Activated CD4-positive, alpha-beta T cell treated with anti-CD3 and anti-CD28 coated beads, Interleukin-2, amount 10 ng/mL, durations not matched to agents 24 days and 14 days (primary cell): ENCODE measurements at places on chromosomes 5 and 9.

- no peak for DNase-seq
These were observed 75.2 kb downstream of the ESM1 start for GRCh38 chr5:54909911-54910870.

DNA sequence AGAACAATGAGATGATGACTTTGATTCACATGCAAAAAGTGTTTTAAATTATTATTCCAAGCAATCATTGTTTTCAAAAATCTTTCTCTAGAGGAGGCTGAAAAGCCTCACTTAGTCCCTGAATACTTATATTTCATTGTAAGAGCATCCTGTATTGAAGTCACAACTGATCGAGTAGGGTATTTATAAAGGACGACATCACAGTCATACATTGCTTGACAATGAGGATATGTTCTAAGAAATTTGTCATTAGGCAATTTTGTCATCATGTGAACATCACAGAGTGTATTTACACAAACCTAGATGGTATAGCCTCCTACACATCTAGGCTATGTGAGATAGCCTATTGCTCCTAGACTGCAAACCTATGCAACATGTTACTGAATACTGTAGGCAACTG lies 510.4 kb upstream of the RGMB start:
- no peak for DNase-seq

DNA sequence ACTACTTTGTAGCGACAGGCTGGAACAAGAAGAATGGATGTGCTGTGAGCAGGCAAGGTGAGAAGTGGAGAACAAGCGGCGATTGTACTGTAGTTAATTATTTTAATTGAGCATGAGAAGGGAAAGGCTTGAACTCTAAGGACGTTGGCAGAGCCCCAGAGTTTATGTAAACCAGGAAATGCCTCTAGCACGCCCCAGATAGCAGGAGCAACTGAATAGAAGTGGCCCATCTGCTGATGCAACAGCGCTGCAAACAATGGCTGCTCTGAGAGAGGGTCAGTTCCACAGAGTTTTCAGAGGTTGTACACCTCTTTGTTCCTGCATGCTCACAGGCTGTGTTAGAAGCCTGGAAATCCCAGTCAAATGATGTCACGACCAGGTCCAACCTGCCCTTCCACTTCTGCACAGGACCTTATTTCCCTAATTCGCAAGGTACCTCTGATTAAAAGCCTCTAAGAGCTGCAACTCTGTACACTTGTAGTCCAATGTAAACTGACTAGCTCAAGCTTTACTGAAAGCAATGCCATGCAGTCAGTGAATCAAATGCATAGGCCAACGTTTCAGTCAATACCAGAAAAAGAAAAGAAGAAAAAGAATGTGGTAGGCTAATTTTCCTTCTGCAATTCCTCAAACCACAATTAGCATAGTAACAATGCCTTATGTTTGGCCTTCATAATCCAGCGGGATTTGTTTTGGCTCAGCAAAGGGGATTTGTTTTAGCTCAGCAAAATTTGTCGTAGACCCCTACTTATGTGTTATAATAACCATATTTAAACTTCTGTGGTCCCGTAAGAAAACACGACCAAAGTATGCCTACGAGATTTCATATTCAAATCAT lies 119.6 kb upstream of the RETREG1 start:
- DNase-seq: no peak

- DNase-seq: no peak
These were observed 73.1 kb downstream of the DIRAS2 start for GRCh38 chr9:90569511-90569910.

DNA sequence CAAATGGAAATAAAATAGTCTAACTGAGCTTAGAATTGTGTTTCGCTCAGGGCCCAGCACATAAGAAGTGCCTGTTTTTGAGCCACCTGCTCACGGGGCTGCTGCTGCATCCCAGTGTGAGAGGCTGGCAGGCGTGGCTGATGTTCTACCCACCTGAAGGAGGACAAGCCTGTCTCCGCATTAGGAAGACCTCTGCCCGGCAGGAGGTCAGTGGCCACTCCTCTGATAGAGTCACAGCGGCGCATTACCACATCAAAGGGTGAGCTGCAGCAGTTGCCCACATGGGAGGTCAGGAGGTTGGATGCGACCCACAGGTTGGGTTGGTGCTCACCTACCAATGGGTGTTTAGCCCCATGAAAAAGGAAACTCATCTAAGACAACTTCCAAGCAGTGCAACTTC lies 3.7 kb upstream of the SLC6A7 start:
- DNase-seq: no peak

DNA sequence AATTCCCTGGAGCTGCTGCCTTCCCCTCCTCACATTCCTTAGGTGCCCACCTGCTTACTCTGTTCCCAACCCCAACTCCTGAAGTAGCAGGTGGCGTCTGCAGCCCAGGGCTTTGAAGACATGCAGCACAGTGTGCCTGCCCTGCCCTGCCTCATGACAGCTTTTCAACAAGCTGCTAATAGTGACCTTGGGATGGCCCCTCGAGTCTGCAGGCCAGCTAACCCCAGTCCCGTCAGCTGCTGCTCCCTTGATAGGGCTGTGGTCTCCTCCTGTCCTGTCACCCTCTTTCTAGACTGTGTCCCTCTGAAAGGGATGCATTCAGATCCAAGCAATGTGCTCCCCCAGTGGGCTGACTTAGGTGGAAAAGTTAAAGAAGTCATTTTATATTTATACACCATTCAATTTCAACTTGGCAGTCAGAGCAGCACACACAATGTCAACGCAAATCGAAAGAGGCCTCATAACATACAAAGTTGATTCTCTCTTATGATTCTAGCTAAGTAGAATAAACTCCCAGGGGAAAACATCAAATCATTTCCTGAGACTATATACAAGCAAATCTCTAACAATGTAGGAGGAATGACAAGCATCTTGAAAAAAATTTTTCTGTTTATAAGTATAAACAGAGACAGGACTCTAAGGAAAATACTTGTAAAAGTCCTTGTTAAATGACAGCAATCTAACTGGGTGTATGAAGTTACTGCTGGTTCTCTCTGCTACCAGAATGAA lies 37.9 kb downstream of the ADRB2 start:
- DNase-seq: no peak

GRCh38 chr9:78015241-78015640 lies 16.4 kb downstream of the GNAQ start:
- DNase-seq: no peak

DNA sequence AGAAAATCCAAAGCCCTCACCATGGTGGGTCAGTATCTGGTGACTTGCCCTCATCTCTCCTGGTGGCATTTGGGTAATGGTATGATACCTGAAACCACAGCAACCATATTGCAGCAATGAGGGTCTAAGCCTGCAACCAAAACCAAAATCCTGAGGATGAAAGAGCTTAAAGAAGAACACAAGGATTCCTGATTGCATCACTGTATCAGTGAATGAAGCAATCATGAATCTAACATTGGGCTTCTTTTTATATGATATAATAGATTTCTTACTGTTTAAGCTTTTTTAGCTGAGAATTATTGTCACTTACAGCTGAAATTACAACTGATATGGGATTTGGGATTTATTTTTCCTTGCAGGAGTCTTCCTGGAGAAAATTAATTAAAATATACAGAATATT lies 269.9 kb downstream of the MEF2C start:
- DNase-seq: no peak

DNA sequence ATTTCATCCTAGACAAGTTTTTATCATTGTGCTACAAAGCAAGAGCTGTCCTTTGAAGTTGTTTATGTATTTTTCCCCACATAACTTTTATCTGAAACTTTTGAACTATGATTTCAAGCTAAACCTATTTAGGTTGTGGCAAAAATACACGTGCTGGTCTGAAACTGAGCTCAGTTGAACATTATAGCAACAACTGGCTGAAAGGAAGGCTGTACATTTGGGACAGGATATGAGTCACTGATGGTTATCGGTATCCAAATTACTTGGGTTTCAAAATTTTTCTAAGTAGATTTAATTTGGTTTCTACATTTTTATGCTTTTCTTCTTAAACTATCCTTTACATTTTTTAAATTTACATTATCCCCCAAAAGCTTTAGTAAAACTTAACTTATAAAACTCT lies 627.3 kb upstream of the NUDT12 start:
- no peak for DNase-seq

- DNase-seq: no peak
These were observed at the start of gene TGFBI for GRCh38 chr5:136028782-136029742. Gene TGFBI (plus strand): TSS chr5:136028988. CDS start chr5:136029056, 68 bp downstream.

- DNase-seq: no peak
These were observed 4.0 kb upstream of the ZBTB34 start for GRCh38 chr9:126856326-126856877.

- no peak for DNase-seq
These were observed 155.0 kb upstream of the PITX1 start for GRCh38 chr5:135189024-135189423.

- no peak for DNase-seq
These were observed 616.0 kb upstream of the EDIL3 start for GRCh38 chr5:85000671-85001070.

DNA sequence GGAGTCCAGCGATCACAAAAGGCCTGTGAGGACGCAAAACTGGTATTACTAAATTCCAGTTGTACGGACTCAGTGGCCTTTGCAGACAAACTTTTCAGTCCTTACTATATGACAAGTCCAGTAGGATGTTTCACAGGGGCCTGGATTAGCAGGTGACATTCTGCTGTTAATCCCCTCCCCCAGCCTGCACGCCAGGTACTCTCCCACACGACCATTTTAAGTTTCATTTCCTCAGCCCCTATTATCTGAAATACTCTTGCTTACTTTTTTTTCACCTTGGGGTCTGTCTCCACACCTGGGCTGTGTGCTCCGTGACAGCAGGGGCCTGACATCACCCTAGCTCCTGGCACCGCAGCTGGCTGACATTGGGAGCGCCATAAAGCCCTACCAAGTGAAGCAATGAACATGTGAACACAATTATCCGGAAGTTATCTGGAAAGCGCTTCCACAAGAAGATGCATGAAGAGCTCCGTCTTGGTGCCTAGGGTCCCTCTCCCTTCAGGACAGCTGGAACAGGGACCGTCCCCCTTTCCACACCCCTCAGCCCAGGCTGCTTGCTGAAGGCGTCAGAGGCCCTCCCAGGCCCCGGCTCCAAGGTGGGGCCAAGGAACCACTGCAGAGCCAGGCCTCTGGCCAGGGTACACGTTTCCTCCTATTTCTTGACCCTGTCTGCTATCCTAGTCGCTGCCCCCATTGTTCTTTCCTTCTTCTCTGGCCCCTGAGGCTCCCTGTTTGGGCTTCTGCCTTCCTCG lies 39.7 kb upstream of the ZNF622 start:
- DNase-seq: no peak

- DNase-seq: no peak
These were observed 36.2 kb downstream of the STC2 start for GRCh38 chr5:173291722-173292658.

GRCh38 chr9:128127568-128127989 lies at the start of gene PTGES2:
Gene PTGES2 (minus strand): TSS chr9:128127729. CDS start chr9:128127717, 12 bp downstream.
- DNase-seq: peak; percentile 95

- no peak for DNase-seq
These were observed 428.7 kb downstream of the ISL1 start for GRCh38 chr5:51811883-51812471.

- no peak for DNase-seq
These were observed 131.8 kb downstream of the TLE1 start for GRCh38 chr9:81557452-81558090.

- DNase-seq: no peak
These were observed 11.6 kb upstream of the RNU6ATAC start for GRCh38 chr9:134175808-134176598.

- DNase-seq: no peak
These were observed 13.2 kb upstream of the ICE1 start for GRCh38 chr5:5409151-5409810.

DNA sequence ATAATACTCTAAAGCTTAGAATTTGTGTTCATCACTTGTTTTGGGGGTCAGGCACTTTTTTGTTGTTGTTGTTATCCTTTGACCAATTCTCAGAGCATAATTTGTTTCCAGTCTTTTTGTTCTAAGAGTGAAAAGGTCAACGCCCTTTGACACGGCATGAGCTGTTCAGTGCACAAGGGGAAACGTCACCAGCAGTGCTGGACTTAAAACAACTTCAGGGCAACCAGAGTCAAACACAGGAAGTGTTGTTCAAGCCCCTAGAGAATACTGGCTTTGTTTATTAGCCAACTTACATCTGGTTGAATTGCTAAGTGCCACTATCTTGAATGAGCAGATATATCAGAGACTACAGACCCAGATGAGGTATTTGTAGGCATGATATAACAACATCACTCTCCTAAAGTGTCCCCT lies 368.9 kb downstream of the TMEM161B start:
- DNase-seq: no peak

DNA sequence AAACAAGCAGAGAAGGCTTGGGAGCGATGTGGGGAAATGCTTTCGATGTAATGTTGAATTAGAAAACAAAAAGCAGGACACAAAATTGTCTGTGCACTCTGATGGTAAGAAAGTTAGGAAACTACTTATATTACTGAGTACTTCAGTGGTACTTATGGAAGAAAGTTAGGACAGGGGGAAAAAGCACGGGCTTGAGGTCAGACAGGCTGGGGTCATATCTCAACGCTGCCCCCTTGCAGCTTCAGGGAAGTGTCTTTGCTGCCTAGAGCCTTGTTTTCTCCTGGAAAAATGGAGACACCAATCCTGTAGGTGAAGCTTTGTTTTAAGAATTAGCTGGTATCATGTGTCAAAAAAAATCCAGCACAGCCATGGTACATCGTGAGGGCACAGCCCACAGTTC lies 23.0 kb downstream of the NEURL1B start:
- DNase-seq: no peak

DNA sequence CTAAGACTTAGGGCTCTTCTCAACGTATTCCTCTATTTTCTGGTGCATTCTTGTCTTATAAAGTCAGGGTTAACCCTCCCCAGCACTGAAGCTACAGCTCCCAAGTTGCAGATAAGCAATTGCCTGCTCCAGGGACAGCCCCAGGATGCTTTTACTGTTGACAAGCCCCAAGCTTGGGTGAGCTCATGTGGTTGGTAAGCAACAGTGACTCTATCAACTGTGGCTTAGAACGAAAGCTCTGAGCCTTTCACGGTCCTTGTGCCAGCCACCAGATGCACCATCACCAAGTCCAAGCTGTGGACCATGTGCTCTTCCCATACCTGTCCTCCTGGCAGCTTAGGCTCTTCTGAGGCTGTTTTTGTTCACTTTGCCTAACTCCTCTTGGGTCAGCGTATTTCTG lies 13.5 kb downstream of the ADRB2 start:
- no peak for DNase-seq

GRCh38 chr5:146788898-146789297 lies 89.7 kb downstream of the PPP2R2B start:
- no peak for DNase-seq

GRCh38 chr9:88435336-88435735 lies 47.1 kb downstream of the SPIN1 start:
- DNase-seq: no peak

GRCh38 chr9:124760719-124761118 lies 10.4 kb downstream of the NR6A1 start:
- no peak for DNase-seq
